ENCODE measurements at places on chromosomes 3 and 15.

GRCh38 chr3:11245827-11246662, 26.2 kb upstream of the ATG7 start:
- DNase-seq, result no peak

DNA sequence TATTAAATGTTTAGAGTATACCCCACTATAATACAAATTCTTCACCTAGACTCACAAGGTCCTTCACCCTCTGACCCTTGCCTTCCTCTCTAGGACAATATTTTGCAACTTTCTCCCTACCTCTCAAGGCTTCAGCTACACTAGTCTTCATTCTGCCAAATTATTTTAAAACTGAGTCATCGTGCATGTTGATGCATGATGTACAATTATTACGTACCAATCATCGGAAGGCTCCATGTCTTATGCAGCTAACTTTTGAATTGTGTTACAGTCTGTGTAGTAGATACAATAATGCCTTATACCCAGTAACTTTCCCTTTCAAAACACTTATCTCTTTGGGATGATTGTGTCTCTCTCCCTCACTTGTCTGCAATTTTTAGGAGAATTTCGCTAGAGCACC, 98.5 kb upstream of the ROBO2 start:
- no peak for DNase-seq

GRCh38 chr3:118817748-118818165, 216.9 kb downstream of the IGSF11 start:
- DNase-seq, result peak; percentile 25

- DNase-seq, result no peak
Observed at GRCh38 chr15:37044915-37045648, 55.3 kb downstream of the MEIS2 start.

DNA sequence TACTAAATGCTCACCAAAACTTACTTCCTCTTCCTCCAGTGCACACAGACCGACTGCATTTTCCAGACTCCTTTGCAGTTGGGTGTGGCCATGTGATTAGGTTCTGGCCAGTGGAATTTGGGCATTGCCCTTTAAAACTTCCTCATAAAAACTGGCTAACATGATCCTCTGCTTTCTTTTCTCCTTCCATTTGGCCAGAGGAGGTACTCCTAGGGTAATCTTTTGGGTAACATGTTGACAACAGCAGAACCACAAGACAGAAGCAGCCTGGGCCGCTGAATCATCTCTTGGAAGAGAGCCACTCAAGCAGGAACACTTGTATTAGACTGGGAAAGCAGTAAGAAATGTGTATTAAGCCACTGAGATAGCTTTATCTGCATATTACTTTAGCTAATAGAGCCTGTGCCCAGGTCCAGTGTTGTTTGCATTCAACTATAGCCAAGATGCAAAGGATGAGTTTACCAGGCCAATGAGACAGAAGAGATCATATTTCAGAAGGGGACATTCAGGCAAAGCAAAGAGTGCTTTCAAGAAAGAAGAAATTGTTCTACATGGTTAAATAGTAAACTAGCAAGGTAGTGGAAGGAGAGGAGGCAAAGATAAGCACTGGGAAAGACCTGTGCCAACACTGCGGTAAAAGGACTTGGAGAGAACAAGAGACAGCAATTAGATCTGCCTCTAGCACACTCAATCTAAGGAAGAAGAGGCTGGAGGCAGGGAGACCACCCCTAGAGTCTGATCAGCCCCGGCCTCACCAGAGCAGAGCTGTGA, 79.8 kb downstream of the PLCH1 start:
- peak; percentile 4 for DNase-seq

GRCh38 chr3:89586256-89586655, 478.8 kb downstream of the EPHA3 start:
- peak; percentile 71 for DNase-seq

DNA sequence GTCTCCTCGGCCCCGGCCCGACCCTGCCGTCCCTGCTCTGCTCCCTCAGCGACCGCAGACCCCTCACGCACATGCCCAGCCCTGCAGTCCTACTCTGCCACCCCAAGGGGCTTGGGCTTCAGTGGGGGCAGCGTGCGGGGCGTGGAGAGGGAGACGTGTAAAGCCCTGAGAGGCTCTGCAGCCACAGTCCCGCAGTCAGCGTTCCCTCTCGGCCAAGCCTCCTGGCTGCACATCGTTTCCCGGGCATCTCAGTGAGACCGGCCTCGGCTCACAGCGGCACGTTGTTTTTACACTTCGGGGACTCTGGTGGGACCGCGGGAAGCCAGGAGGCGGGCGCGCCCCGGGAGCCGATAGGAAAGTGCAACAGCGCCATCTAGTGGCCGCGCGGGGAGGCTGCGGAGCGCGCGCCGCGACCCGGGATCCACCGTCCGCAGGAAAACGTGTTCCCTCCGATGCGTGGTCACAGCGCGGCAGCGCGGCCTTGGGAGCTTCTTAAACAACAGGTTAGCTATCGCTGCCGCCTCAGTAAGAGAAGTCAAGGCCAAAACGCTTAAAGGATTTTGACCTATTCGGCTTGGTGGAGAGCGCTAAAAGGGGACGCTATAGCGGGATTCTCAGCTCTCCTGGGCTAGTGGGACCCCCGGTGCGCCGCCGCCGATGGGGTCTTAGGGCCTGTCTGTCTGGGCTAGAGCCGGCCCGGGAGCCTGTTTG, 226.8 kb upstream of the IGF1R start:
- no peak for DNase-seq

- no peak for DNase-seq
Observed at GRCh38 chr15:101092867-101093202, 159.0 kb downstream of the CHSY1 start.

GRCh38 chr3:43144761-43145490, 39.0 kb upstream of the POMGNT2 start:
- no peak for DNase-seq

DNA sequence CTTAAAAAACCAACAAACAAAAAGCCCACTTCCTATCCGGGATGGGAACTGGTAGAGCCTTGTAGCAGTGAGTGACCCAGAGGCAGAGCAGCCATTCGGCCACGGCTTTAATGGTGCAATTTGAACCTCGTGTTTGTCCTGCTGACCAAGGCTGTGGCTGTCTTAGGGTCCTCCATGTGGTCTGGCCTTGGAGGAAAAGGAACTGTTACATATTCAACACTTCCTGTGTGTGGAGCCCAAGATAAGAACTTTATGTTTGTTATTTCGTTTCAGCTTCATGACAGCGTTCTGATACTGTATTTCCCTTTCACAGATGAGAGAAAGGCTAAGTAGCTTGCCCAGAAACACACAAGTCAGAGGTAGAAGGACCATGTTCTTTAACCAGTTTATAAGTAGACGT, 269.8 kb downstream of the SV2B start:
- DNase-seq, result no peak

GRCh38 chr3:32569540-32570420, 878 bp downstream of the DYNC1LI1 start:
- DNase-seq, result peak; percentile 52

GRCh38 chr3:160793722-160794252, 37.8 kb downstream of the PPM1L start:
- DNase-seq, result no peak

DNA sequence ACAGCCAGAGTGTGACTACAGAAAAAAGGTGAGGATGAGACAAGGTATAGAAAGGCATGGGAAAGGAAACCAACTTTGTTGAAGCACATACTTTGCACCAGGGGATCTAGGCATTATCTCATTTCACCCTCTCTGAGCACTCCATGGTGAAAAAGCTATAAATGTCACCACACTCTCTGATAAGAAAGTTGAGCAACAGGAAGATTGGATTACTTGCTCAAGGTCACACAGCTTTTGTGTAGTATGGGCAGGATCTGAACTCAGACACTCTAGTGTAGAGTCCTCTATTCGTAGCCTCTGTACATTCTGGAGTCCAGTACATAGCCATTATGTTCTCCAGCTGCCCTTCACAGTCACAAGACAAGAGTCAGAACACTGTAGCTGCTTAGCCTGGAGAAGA, 163.4 kb upstream of the SEMA6D start:
- DNase-seq, result no peak

GRCh38 chr3:150075417-150075865, 104.7 kb upstream of the PFN2 start:
- no peak for DNase-seq

DNA sequence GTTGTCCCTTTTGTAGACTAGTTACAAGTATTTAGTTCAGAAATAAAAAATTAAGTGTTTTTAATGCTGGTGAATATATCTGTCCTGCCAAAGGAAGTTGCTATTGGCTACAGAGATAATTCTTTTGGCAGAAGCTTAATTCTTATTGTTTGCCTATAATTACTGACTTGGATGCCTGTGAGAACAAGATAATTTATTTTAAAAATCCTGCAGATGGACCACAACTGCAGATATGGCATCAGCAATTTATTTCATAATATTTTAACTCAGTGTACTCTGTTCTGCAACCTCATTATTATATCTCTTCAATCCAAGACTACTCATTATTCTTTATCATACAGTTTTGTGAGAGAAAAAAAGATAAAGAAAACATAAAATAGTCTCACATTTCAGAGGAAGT, 789.8 kb downstream of the NAALADL2 start:
- DNase-seq, result no peak

GRCh38 chr3:95721938-95722337, 1092.5 kb upstream of the EPHA6 start:
- no peak for DNase-seq

GRCh38 chr3:177427540-177427939, 230.3 kb upstream of the TBL1XR1 start:
- no peak for DNase-seq

- no peak for DNase-seq
Observed at GRCh38 chr15:44479343-44479742, 51.9 kb downstream of the CTDSPL2 start.

- peak; percentile 66 for DNase-seq
Observed at GRCh38 chr15:79380755-79381497, 51.2 kb upstream of the MINAR1 start.

DNA sequence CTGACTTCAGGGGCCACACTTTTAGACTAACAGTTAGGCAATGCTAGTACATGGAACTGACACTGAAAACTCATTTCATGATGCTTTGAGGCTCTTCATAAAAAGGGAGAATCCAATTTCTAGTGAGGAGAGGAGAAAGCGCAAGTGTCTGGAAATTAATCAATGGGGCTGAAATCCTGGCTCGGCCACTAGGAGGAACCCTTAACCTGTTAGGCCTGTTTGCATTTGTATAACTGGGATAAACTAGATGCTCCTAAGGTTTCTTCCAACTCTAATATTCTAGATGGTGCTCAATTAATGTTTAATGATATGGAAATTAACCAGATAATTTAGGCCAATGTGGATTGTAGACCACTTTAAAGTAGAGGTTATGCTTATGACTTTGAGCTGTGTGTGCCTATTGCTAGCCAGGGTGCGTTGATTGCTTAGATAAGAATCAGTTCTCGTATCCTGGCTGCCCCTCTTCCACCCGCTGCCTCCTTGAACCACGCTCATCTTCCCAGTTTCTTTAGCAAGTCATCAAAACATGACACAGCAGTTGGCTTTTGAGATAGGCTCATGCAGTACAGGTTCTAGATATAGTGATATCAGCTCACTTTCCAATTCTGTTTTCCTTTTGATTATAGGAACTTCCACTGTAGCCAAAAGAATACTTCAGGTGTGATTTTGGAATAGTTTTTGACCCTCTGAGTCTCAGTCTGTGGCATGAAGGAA, 16.8 kb upstream of the CRBN start:
- DNase-seq, result no peak

DNA sequence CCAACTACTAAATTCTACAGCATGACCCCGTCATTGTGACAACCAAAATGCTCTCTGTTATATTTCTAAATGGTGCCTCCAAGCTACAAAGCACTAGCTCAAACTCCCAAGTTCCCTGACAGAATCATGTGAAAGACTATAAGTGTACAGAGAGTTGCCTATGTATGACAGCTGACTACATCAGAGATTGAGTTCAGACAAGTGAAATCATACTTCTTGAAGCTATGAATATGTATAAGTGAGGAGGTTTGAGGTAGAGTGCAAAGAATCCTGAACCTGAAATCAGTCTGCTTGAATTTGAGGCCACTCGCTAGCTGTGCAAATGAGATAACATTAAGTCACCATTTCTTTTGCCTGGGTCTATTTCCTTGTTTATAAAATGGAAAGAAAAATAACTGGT, 63.9 kb upstream of the TP63 start:
- DNase-seq, result no peak

DNA sequence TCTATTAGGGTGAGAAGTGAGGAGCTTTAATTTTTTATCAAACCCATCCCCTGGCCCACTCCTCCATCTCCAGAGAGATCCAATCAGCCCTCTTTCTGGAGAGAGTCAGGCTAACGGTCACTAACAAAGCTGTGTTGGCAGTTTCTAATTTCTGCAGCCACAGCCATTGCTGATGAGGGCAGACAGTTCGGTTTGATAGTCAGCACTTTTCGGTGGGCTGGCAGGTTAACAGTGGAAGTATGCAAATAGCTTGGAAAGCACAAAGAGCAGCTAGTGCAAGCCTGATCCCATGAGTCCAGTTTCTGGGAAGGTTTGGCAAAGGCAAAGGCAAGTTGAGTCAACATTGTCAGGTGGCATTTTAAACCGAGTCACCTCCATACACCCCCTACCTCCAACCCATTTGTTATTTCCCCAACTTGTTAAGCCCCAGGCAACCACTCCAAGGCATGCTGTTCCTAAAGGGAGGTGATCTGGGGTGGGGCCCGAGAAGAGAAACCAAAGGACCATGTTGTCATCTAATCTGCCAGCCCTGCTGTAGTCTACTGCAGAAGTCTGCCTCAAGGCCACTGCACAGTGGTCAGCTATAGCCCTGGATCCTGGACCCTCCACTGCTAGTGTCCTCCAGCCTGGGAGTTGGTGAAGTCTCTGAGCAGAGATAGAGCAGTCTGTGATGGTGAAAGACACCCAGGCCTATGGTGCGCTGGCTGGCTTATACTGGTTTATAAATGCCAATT, 1.7 kb downstream of the CCR1 start:
- DNase-seq, result no peak

GRCh38 chr3:44987332-44987731, 11.3 kb downstream of the EXOSC7 start:
- no peak for DNase-seq

- no peak for DNase-seq
Observed at GRCh38 chr3:22244761-22245521, 493.9 kb upstream of the ZNF385D start.

DNA sequence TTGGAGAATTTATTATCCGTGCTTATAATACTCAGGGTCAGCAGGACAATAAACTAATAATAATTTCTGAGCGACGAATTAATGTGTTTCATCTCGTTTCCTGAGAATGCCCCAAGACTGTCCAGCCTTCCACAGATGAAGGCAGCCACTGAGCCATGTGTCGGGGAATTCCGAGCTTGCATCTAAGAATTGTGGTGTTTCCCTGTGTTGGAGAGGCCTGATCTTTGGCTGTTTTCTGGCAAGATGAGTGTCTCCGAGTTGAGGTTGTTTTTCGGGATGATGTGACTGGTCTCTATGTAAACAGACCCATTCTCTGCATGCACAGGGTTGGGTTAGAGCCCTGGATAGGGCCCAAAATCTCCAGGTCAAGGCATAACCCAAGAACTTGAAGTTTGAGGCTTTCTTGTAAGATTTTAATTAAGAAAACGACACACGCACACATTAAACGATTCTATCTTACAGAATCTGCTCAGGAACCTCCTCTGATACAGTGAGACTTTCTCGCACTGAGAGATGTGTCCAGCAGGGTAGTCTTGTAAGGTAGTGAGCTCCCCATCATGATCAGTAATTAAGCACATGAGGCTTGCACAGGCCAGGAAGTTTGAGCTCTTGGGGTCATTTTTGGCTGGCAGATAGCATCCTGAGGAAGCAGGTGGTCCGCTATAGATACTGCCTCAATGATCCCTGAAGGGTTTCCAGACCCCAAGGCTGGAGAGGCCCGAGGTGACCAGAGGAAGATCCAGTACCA, 14.4 kb downstream of the FGD5 start:
- no peak for DNase-seq

- DNase-seq, result no peak
Observed at GRCh38 chr15:85690561-85691231, 104.0 kb downstream of the KLHL25 start.

- DNase-seq, result no peak
Observed at GRCh38 chr3:47022641-47023071, 43.2 kb downstream of the NBEAL2 start.

Data from globus pallidus (tissue), 1 donor.